Right ventricle myocardium superior (tissue), 1 donor: ENCODE measurements at places on chromosomes 7 and 10.

GRCh38 chr10:269440-270074 lies 134.3 kb downstream of the ZMYND11 start:
- DNase-seq: no peak

GRCh38 chr7:135253851-135254771 lies 20.5 kb downstream of the STRA8 start:
- DNase-seq: peak; percentile 80

DNA sequence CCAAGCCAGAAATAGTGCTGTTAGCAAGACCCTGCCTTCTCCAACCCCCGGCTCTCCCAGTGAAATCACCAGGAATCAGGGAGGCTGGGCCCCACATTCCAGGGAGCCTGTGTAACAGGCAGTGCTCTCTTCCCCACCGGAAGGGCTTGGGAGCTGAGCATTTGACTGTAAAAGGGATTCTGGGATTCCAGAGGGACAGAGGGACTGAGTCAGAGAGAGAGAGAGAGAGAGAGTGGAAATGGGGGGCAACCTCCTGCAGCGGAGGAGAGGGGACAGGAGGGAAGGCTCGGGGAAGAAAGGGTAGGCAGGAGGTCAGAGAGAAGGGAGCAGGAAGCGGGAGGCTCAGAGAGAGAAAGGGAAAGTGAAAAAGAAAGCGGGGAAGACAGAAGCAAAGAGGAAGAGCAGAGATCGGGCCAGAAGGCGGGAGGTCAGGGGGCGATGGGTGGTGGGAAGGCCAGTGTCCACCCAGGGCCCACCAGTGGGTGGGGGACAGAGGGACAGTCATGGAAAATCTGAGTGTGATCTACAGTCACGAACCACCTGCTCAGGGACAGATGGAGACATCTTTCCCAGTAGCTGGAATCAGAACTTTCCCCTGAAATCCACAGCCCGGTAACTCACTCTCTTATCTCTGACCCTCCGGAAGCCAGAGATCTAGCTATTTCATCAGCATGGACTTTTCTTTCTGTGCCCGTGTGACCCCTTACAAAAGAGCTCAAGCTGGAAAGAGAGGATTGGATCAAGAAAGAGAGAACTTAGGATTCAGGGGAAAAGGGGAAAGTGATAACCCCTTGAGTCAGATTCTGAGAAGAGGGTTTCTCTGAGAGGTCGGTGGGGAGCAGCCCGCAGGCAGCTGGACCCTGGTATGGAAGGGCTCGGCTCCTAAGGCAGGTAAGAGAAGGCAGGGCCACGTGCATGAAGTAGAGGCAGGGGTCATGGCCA lies 4.6 kb upstream of the SERPINE1 start:
- peak; percentile 80 for DNase-seq

GRCh38 chr10:122911889-122912484 lies 1.6 kb downstream of the FAM24A start:
- DNase-seq: peak; percentile 44

GRCh38 chr10:2436933-2437332 lies 630.4 kb upstream of the PFKP start:
- no peak for DNase-seq
